D721Med (cell line): ENCODE measurements at places on chromosomes 12 and 14.

GRCh38 chr12:21296751-21297406 lies 37.8 kb downstream of the SLCO1A2 start:
- DNase-seq, result no peak

GRCh38 chr14:65195042-65195719 lies 92.9 kb upstream of the MAX start:
- DNase-seq, result no peak

DNA sequence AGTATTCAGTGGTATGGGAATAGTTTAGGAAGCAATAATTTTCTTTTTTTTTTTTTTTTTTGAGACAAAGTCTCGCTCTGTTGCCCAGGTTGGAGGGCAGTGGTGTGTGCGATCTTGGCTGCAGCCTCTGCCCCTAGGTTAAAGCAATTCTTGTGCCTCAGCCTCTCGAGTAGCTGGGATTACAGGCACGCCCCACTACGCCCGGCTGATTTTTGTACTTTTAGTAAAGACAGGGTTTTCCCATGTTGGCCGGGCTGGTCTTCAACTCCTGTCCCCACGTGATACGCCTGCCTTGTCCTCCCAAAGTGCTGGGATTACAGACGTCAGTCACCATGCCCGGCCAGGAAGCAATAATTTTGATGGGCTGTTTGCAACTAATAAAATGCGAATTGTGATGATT lies 62.1 kb downstream of the ATG14 start:
- no peak for DNase-seq

GRCh38 chr12:94282675-94283074 lies 134.3 kb downstream of the PLXNC1 start:
- no peak for DNase-seq

DNA sequence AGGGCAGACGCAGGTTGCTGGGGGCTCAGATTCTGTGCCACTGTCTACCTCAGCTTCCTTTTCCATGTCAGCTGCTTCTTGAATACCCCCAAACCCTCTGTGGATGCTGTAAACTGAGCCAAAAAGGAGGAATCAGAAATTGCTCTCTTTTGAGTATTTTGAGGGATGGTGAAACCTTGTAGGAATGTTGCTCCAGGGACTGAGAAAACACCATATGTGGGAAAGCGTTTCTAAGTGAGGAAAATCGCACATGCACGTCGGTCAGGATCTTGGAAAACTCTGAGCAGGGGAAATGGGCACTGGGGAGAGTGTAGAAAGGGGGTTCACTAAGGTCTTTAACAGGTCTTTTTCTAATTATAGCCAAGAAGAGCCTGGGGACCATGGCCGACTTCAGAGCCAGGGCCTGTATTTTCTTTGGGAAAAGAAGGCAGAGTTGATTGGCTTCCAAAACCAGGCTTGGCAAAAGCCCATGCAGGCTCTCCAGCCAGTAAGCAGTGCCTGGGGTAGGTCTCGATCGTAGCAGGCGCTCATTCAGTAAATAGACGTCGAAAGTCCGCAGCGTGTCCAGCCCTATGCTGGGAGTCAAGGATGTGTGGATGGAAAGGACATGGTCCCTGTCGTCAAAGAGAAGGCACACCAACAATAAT lies 58.0 kb downstream of the NTF3 start:
- DNase-seq, result no peak

GRCh38 chr14:54617467-54617866 lies 50.5 kb downstream of the SAMD4A start:
- DNase-seq, result no peak
